ENCODE measurements at places on chromosomes 11 and 22. TPM values are rescaled to one million over a fixed set of nuclear protein-coding genes. Genes with fewer than 3 reads are reported as not detected.
A peak's percentile ranks its signal among the peaks of the same experiment; 100 is the strongest.

GRCh38 chr11:134906356-134906955 is 494.4 kb upstream of the B3GAT1 start:
- H3K27ac ChIP-seq = no peak overlapping the region
- DNase-seq = no peak
- H3K4me1 ChIP-seq = peaks cover 12% of the 10 kb centered on the region
- H3K36me3 ChIP-seq = no peaks in the 10 kb centered on the region
- H3K4me3 ChIP-seq = no peak overlapping the region

DNA sequence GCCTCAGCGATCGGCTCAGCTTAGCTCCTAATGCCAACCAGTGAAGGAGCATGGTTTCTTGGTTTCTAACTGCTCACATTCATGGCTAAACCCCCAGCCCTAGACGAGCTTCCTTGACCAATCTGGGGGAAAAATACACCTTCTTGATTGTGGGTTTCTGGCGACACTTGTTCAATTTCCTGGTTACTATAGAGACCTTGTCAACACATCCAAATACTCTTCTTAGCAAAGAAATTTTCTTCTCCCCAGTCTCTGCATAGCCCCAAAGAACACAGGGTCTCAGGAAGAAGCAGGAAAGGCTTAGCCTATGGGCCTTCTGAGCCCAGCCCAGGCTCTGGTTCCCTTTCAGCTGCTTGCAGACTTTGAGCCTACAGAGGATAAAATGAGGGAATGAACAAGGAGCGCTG is 88.5 kb upstream of the SYT13 start:
- H3K4me3 ChIP-seq = no peak overlapping the region
- H3K4me1 ChIP-seq = no peaks in the 10 kb centered on the region
- DNase-seq = no peak
- no peaks in the 10 kb centered on the region for H3K36me3 ChIP-seq
- no peaks in the 10 kb centered on the region for H3K27me3 ChIP-seq

DNA sequence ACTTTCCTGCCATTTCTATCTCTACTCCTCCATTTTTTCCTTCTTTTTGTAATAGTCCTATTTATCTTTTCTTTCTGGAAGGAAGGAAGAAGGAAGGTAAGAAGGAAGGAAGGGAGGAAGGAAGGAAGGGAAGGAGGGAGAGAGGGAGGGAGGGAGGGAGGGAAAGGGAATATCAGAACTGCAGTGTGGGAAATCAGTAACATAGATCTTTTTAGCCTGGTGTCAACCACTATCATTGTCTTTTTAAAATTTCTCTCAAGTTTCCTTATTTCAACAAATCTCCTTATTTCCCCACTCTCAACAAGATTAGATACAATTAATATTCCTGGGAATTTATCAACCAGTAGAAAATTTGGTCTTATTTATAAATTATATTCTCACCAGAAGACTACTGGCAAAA is 33.7 kb downstream of the OR52E1 start:
- no peaks in the 10 kb centered on the region for H3K36me3 ChIP-seq
- H3K4me1 ChIP-seq = no peaks in the 10 kb centered on the region
- no peak overlapping the region for H3K27ac ChIP-seq
- no peak overlapping the region for H3K4me3 ChIP-seq
- no peaks in the 10 kb centered on the region for H3K27me3 ChIP-seq

- no peak for DNase-seq
- no peak overlapping the region for H3K27ac ChIP-seq
- no peaks in the 10 kb centered on the region for H3K27me3 ChIP-seq
- no peaks in the 10 kb centered on the region for H3K4me1 ChIP-seq
- no peak overlapping the region for H3K4me3 ChIP-seq
Observed at GRCh38 chr22:22616636-22617035, 27.8 kb upstream of the GGTLC2 start.

GRCh38 chr22:17807578-17808410 is 33.5 kb upstream of the BID start:
- no peak overlapping the region for H3K4me3 ChIP-seq
- no peaks in the 10 kb centered on the region for H3K27me3 ChIP-seq
- peaks cover 6% of the 10 kb centered on the region for H3K4me1 ChIP-seq
- DNase-seq = no peak
- peaks cover 73% of the 10 kb centered on the region for H3K36me3 ChIP-seq
- peak overlapping the region; percentile 32 for H3K27ac ChIP-seq

DNA sequence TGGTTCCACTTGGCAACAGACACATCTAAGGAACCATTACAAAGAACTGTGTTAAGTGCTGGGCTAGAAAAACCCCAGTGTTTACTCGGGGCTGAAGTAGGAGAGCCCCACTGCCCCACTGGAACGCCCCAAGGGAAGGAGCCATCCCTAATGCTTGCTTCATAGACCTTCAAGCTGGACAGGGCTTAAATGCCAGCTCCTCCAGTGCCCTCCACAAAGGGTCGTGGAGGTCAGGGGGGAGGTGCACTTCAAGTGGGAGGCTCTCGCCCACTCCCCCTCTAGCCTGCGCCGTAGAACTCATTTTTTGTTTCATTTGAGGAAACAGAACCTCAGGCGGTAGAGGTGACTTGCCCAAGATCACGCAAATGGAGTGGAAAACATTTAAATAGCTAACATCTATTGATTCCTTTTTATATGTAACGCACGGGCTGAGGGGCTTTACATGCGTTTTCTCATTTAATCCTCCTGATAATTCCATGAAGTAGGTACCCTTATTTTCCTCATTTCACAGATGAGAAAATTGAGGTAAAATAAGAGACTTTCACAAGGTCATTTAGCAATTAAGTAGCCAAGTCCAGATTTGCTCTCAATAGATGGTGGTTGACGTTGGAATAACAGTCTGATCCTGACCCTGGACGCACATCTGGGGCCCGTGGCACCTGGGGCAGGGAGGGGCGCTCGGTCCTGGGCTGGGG is 545 bp upstream of the ZDHHC13 start:
- DNase-seq = no peak
- H3K36me3 ChIP-seq = no peaks in the 10 kb centered on the region
- H3K4me1 ChIP-seq = peaks cover 27% of the 10 kb centered on the region
- H3K4me3 ChIP-seq = peak overlapping the region; percentile 76

Gene RAPSN
- not detected for total RNA-seq

Gene SLCO2B1
- 9.5 TPM for total RNA-seq
